NCI-H2081 (cell line): ENCODE measurements at places on chromosomes 4 and X.

- peak; percentile 12 for DNase-seq
These were observed 1.4 kb downstream of the CNKSR2 start for GRCh38 chrX:21375708-21376009.

DNA sequence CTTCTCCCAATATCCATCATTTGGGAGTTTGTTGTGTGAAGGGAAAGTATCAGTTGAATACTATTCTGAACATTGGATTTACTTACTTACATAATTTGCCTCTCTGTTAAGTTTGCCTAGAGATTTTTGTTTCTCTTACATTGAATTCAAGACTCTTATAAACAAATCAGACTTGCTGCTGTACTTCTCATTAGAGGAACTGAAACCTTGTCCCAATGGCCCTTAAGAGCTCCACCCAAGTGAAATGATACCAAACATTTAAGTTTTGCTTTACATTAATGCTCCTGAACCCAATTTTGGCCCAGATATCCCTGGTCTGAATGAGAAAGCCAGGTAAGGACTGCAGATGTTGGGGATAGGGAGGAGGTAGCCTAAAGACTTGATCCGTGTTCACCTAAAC is 32.0 kb downstream of the HAND2 start:
- DNase-seq, result no peak

- DNase-seq, result peak; percentile 36
These were observed at the start of gene SLC25A43 for GRCh38 chrX:119398974-119399771. TSS of gene SLC25A43 (plus strand) at chrX:119399336. CDS start at chrX:119399404, 68 bp downstream.

DNA sequence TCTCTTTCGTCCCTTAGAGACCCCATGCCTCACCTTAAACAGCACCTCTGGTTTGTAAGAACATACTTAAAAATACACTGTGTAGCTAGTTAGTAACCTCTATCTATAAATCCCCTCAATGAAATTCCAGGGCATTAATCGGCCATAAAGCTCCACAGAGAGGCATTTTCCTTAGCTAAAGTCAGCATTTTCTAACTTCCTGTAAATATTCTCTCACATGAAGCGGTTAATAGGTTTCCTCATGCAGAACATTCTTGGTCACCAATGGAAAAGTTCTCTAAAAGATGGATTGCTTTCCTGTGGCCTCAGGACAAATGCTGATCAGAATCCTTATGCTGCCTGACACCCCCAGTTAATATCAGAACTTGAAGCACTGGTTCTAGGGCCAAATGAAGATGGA is 248.6 kb upstream of the BOD1L1 start:
- DNase-seq, result no peak

GRCh38 chr4:71494539-71494938 is 155.7 kb downstream of the SLC4A4 start:
- no peak for DNase-seq

- DNase-seq, result no peak
These were observed 146.8 kb downstream of the PPP3CA start for GRCh38 chr4:101200561-101200960.

DNA sequence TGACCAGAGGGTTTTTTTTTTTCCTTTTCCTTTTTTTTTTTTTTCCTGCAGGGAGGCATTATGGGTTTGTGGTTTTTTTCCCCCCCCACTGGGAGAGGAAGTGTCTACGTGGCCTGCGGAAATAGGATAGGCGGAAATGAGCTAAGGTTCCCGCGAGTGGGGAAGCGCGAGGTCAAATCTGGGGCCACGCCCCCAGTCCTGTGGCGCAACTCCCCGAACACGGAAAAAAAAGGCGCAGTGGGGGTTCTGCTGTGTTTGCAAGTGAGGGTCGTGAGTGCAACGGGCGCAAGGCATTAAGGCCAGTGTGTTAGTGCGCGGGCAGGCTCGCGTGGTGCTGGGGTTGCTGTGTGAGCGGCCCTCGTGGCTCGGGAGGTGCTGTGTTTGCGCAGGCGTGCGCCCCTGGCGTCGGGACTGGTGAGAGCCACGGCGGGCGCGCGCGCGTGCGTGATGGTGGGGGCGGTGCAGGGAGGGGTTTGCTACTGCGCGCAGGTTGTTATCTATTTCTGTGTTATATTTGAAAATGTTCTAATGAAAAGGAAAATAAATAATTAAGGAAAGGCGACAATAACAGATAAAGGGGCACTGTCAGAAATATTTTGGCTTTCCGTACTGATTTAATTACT is 685 bp upstream of the MORF4L2 start:
- peak; percentile 92 for DNase-seq

- no peak for DNase-seq
These were observed 108.3 kb downstream of the AFAP1 start for GRCh38 chr4:7831330-7831729.

DNA sequence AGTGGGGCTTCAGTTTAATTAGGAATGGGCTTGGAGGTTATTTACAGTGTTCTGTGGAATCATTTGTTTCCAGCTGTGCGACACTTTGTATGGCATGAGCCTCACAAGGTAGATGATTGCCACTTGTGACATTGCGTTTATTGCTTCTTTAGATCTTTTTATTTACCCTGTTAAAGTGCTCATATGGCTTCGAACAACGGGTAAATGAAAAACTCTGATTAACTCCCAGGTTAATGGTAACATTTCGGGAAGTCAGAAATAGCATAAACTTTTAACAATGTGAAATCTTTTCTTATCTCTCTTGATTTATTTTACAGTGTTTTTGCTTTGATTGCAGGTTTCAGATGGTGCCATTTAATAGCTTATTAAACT is 494.3 kb downstream of the IDS start:
- DNase-seq, result peak; percentile 12

- no peak for DNase-seq
These were observed 131.9 kb upstream of the SMIM31 start for GRCh38 chr4:164621886-164622521.

- DNase-seq, result peak; percentile 40
These were observed 41.1 kb upstream of the NKAP start for GRCh38 chrX:119984652-119985051.

GRCh38 chr4:163591614-163592020 is 97.1 kb downstream of the TMA16 start:
- DNase-seq, result no peak
